ENCODE measurements at places on chromosomes 7 and 10. TPM values are rescaled to one million over a fixed set of nuclear protein-coding genes. Genes with fewer than 3 reads are reported as not detected.
A peak's percentile ranks its signal among the peaks of the same experiment; 100 is the strongest.

DNA sequence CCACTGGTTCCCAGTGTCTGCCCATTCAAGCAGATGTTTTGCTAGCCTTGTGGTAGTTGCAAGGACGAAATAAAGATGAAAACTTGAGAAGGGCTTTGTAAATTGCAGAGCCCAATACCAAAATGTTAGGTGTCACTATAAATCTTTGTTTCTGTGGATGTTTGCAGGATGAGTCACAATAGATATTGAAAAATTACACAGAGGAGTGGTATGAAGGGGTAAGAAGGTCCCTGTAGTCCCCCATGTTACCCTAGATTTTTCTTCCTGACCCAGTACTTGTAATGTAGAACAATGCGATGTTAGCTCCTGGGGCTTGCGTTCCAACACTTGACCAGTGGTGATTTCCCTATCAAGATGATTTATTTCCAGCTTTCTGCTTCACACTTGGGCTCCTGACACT lies 102.6 kb upstream of the LYZL1 start:
- peak; percentile 55 for DNase-seq

GRCh38 chr10:31765541-31765940 lies 163.1 kb downstream of the ARHGAP12 start:
- DNase-seq, result no peak

DNA sequence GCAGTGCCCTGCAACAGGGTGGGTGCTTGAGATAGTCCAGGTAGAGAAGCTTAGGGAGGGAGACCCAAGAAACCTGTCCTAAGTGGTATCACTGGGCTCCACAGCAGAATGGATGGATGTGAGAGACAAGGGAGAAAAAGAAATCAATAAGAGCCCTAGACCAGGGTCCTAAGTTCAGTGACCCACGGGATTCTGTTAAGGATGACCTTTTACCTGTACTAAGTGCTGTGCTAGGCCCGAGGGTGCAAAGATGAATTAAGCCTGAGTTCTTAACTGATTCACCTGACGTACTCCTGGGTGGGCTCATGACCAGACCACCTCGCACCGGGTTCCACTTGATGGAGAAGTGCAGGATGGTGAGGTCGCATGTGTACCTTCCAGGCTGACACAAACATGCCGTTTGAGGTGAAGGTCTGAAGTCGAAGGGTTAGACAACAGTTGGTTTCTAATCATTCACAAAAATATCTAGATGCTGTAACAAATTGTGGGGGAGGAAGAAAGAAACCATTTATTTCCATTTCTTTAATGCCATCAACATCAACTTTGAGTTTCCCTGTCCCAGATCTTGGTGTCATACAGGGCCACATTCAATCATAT lies 166.5 kb downstream of the HERPUD2 start:
- no peak for DNase-seq

GRCh38 chr7:2405601-2406345 lies 2.4 kb downstream of the CHST12 start:
- no peak for DNase-seq

DNA sequence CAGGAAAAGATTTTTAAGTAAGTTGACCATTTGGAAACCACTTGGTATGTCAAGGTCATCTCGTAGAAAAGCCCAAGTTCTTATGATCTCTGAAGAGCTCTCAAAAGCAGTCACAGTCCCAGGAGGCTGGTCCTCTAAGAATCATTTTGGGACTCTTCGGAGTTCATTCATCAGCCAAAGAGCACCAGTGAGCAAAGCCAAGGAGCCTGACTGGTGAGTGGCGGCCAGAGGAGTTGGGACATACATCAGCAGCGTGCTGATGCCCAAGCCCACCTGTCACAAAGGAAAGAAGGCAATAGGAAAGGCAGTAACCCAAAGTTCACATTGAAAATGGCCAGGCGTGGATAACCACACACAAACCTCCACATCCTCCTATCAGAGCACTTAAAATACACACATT lies 17.5 kb downstream of the COX15 start:
- DNase-seq, result no peak

- DNase-seq, result no peak
These were observed 79.2 kb upstream of the PPP1R3C start for GRCh38 chr10:91711885-91712680.

Gene PDK4
- total RNA-seq, result 275 TPM

Gene CREM
- 25.7 TPM for total RNA-seq

Gene PBLD
- 8.1 TPM for total RNA-seq

Gene RPEL1
- not detected for total RNA-seq

All from esophagus muscularis mucosa (tissue), 4 donors.